ENCODE measurements at places on chromosomes 3 and 15.

GRCh38 chr3:126287536-126288241, 69.5 kb downstream of the KLF15 start:
- no peak for DNase-seq

DNA sequence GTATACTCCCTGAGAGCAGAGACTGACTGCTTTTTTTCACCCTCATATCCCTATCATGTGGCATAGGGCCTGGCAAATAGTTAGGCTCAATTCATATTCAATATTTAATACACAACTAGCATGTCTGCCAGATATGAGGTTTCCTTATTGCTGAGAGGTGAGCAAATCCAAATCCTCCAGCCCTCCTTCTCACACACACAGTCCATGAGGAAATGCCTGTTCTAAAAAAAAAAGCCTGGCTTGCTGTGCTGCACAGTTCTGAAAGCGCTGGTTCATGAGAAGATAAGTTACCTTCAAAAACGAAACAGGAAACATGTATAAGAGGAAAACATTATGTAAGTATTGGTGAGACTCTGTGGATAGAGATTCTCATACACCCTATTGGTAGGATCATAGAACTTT, 15.5 kb upstream of the ACAP2 start:
- no peak for DNase-seq

- no peak for DNase-seq
These were observed 17.5 kb upstream of the ZBTB20 start for GRCh38 chr3:115164374-115165221.

DNA sequence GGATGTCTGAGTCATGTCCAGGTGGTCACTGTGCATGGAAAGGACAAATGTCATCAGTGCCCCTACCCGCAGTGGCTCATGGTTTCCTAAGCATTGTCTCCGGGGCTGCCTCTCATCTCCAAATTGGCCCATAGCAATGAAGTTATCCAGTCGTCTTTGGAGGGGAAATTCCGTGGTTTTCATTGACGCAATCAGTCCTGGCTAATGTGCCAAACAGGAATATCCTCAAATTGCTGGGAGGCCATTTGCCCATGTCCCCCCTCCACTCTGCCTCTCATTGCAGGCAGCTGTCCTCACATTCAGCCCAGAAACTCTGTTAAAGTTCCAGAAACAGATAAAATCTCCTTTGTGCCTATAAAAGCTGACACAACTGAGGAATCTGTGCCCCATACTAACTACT, 81.6 kb downstream of the MCTP2 start:
- no peak for DNase-seq

DNA sequence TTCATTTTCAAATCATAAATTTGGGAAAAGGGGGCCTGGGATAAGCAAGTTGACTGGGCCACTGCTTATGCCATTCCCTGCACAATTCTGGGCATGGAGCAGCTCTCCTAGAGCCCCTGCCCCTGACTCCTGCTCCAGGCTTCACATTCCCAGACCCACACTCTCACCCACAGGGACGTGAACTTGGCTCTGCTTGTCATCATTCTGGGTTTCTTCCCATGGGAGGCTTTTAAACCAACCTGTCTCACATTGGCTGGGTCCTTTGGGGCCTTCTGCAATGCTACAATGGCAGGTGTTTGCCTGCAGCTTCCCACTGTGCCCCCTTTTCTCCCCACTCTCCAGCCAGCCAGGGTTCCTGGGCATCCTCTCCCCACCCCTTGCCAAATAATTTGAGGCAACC, 49.1 kb downstream of the CYP19A1 start:
- no peak for DNase-seq

- no peak for DNase-seq
These were observed 85.1 kb upstream of the TSEN2 start for GRCh38 chr3:12399226-12399625.

- no peak for DNase-seq
These were observed 346.6 kb upstream of the DCBLD2 start for GRCh38 chr3:99248130-99248529.

DNA sequence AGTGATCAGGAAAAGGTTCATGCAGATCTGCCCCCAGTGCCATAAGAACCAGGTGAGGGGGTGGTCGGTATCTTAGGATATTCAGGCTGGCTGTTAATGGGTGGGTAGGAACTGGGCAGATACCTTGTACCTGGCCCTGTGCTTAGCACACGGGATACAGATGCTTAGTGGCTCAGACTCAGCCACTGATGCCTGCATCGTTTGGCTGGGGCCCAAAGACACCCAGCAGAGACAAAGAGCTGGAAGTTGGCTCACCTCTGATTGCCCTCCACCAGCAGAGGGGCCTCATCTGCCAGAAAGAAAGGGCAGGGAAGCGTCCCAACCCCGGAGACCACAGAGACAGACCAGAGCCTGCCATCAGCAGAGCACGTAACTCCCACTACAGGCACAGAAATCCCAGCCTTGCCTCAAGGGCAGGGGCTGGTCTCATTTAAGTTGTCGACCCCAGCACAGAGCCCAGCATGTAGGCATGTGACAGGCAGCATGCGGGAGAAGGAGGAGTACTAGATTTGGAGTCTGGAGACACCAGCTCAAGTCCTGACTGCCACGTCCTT, 64.1 kb upstream of the SLC6A1 start:
- DNase-seq: no peak

DNA sequence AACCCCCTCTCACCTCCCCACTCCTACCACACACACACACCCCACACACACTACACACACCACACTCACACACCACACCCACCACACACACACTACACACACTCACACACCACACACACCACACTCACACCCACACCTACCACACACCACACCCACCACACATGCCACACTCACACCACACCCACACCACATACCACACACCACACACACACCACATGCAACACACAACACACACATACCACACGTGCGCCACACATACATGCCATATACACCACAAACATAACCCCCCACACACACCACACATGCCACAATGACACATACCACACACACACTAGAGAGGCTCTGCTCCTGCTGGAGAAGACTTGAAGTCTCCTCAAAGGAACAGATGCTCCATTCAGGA, 5.9 kb upstream of the ITPKA start:
- DNase-seq: no peak

Measured in stimulated activated CD8-positive, alpha-beta memory T cell treated with anti-CD3 and anti-CD28 coated beads, Interleukin-7, amount 100 ng/mL, for 4 hours (primary cell).